CD4-positive, alpha-beta T cell (primary cell): ENCODE measurements at places on chromosomes 1 and 21.

GRCh38 chr1:214708321-214708955 is 105.4 kb downstream of the CENPF start:
- DNase-seq = no peak

DNA sequence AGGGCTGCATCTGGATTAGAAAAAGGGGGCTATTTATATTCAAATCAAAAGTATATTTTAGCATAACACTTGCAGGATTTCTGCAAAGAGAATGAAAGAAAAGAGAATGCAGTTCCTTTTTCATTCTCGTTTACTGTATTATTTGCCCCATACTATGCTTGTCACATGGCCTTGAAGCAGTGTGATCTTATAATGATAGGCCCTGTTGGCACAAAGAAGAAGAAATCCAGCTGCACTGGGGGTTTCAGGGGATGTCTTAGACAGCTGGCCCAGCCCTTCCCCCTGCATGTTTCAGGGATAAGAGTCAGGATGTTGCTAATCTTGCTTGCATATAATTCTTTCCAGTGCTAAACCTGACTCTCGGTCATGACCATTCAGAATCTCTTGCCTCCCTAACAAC is 369.5 kb downstream of the SEC16B start:
- no peak for DNase-seq

DNA sequence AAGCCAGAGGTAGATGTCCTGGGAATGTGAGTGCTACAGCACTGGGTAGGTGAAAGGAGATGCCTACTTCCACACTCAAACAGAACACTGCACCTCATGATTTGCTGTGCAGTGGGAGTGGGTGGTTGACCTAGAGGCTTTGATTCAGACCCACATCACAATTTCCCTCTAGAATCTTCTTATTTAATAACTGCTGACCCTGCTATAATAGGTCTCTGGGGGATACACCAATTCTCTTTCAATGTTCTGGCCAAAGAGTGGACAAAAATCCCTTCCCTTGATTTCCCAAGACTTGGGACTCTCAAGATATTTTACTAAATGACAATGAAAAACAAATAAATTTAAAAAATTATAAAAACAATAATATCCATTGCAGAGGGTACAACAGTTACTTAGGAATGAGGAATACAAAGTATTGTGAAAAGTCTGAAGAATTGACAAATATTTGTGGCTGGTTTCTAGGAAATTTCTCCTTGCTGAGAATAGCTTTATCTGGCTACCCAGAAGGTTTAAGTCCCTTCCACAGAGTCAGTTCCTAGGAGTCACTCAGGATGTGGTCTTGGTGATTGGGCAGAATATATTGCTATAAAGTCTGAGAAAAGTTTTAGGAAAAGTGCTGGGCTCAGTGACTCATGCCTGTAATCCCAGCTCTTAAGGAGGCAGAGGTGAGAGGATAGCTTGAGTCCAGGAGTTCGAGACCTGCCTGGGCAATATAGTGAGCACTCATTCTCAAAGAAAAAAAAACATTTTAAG is 2.4 kb upstream of the FCGR2A start:
- DNase-seq = no peak

GRCh38 chr1:241560849-241561187 is 28.6 kb downstream of the KMO start:
- DNase-seq = no peak

DNA sequence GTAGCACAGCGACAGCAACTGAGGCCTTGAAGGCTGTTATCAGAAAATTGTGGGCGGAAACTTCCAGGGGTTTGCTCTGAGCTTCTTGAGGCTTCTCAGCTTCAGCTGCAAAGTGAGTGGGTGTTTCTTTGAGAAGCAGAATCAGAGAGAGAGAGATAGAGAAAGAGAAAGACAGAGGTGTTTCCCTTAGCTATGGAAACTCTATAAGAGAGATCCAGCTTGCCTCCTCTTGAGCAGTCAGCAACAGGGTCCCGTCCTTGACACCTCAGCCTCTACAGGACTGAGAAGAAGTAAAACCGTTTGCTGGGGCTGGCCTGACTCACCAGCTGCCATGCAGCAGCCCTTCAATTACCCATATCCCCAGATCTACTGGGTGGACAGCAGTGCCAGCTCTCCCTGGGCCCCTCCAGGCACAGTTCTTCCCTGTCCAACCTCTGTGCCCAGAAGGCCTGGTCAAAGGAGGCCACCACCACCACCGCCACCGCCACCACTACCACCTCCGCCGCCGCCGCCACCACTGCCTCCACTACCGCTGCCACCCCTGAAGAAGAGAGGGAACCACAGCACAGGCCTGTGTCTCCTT is at the start of gene FASLG:
TSS of gene FASLG (plus strand) at position 233 of the 583 bp plus-strand sequence. CDS start at position 332, 99 bp downstream.
- DNase-seq = no peak

DNA sequence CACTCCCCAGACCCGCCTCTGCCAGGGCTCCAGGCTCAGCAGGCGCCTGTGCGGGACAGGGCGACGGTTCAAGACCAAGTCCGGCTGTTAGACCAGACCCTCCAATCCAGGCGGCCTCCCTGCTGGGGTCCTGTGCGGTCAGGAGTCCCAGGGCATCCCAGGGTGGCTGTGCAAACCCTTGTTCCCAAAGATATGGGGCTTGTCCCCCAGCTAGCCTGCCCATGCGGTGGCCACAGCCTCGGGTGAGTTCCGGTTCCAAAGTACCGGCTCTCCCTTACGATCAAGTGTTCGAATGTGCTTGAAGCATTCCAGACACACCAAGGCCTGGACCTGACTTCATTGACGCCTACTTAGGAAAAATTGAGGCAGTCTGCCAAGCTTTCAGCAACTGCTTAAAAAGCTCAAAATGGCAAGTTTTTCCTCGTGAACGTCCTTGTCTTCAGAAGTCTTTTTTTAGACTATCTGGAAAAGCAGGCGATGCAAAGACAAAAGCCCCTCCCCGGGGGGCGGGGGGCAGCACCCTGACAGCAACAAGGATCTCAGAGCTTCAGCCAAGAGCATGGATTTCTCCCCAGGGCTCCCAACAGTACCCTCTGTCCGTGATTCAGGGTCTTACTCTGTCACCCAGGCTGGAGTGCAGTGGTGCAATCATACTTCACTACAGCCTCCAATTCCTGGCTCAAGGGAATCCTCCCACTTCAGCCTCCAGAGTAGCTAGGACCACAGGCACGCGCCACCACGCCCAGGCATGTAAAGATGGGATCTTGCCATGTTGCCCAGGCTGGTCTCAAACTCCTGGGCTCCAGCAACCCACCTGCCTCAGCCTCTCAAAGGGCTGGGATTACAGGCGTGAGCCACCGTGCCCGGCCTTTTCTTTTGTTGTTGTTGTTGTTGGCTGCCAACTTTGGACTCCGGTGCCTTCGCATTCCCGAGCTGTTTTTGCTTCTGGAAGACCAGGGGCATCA is 2.3 kb downstream of the FAAP20 start:
- DNase-seq = no peak

- no peak for DNase-seq
Measured at GRCh38 chr21:24844671-24845070, 762.6 kb downstream of the MRPL39 start.

- no peak for DNase-seq
Measured at GRCh38 chr1:17829579-17829978, 74.4 kb downstream of the ACTL8 start.

DNA sequence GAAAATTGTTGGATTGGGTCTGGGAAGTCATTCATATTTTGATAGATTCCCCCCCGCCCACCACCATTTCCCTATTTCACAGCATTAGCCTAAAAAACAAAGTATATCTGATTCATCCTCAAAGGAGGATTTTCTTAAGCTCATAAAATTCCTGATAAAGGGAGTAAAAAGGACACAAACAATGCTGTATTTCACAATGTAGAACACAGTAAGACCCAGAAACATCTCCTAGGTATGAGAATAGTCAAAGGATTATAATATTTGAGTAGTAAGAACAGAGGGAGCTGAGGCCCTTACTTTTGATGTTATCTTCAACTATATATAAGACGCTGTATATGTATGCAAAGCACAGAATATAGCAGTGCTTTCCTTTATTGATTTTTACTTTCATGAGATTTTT is 225.3 kb downstream of the TGFB2 start:
- no peak for DNase-seq

DNA sequence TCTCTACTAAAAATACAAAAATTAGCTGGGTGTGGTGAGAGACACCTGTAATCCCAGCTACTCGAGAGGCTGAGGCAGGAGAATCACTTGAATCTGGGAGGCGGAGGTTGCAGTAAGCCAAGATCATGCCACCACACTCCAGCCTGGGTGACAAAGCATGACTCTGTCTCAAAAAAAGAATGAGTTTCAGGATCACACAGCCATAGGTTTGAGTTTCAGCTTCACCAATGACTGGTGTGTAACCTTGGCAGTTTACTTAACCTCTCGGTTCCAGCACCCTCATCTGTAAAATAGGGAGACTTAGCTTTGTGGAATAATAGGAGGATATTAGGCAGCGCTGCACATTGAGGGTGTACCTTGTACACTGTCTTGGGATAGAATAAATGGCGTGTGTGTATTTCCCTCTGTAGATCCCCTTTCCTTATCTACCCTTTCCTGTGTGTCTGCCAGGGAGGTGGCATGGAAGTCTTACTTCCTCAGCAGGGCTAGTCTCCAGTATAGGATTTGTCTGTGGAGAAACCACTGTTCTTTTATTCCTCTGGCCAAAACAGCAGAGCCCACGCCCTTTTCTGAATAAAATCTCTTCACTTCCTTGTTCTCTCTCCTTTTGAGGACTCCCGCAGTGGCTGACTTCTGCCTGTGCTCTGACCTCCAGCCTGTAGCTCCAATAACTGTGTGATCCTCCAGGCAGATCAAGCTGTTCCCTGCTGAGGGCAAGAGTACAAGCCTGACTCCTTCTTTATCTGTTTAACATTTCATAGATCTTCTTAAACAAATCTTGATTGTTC is 90.4 kb downstream of the HHAT start:
- no peak for DNase-seq

DNA sequence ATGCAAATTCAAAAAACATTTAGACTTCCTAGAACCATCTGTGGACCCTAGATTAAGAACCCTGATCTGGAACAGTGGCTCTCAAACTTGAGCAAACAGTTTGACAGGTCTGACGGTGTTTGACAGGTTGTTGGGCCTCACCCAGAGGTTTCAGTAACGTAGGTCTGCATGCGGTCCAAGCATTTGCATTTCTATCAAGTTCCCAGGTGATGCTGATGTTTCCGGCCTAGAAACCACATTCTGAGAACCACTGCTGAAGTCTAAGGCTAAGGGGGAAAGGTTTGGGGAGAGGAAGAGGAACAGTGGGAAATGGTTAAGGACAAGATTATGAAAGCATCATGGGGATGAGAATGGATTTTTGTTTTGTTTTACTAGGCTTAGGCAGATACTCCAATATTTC is 48.6 kb downstream of the MDM4 start:
- no peak for DNase-seq

GRCh38 chr1:6109688-6110087 is 64.0 kb downstream of the KCNAB2 start:
- no peak for DNase-seq

DNA sequence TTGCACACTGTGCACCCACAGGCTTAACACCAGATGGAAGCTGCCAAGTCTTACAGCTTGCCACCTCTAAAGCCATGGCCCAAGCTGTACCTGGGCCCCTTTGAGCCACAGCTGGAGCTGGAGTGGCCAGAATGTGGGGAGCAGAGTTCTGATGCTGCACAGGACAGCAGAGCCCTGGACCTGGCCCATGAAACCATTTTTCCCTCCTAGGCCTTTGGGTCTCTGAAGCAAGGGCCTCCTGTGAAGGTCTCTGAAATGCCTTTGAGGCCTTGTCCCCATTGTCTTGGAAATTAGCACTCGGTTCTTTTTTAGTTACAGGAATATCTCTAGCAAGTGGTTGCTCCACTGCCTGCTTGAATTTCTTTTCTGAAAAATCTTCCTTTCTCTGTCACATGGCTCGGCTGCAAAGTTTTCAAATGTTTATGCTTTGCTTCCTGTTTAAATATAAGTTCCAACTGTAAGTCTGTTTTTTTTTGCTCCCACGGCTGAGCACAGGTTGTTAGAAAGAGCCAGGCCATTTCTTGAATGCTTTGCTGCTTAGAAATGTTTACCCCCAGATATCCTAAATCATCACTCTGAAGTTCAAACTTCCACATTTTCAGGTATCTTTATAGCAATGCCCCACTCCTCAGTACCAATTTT is 156.8 kb upstream of the GORAB start:
- no peak for DNase-seq

DNA sequence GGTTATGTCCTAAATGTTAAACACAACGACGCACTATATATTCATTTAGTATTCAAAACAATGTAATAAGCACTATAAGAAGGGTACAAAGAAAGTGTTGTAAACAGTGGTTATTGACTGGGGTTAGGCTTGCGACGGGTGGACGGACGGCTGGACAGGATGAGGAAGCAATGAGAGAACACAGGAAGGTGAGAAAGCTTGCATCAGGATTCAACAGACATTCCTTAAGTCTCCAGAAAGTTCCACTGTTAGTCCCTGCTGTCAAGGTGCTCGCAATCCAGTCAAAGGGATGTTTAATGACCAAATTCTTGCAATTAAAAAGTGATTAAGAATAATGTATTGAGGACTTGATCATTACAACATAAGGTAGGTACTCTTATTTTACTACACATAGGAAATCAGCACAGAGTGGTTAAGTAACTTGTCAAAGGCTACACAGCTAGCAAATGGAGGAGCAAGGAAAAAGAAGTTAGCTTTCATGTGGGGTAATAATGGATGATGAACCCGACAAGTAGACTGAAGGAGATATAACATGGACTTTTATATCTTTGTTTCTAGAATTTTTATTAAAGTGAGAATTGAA is 994 bp upstream of the ACBD6 start:
- DNase-seq = no peak

GRCh38 chr1:230745071-230745470 is 2.1 kb upstream of the CAPN9 start:
- DNase-seq = no peak

- DNase-seq = no peak
Measured at GRCh38 chr1:88916883-88917282, 25.5 kb upstream of the GTF2B start.

DNA sequence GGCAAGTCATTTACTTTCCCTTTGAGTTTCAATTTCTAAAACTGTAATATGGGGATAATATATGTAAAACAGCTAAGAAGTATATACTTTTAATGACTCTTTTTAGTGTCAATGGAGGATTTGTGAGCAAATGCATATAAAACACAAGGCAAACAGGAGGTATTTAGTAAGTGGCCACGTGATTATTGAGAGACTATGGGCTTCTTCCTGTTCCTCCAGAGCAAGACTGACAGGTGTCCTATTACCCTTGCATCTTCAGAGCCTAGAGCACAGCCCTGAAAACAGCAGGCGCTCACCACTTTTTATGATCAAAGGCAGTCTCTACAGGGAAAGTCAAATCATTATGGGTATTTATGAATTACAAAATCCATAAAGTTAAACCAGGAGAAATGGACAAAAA is 941 bp upstream of the ROR1 start:
- no peak for DNase-seq

DNA sequence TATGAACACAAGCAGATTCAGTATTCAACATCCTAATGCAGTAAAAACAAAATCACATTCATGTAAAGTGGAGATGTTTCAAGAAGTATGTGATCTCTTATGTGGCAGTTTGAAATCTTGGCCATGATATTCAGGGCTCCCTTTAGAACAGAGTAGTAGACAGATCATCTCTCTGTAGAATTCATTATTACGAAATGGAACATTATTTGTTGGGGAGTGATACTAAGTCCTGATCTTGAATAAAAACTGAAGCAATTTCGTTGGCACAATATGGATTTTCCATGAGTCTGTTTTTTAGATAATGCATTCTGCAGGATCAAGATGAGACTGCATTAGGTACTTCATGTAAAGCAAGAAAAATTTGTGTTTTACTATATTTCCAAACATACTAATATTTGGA is 264.4 kb upstream of the NRIP1 start:
- no peak for DNase-seq

GRCh38 chr21:36792505-36792967 is 93.6 kb downstream of the SIM2 start:
- no peak for DNase-seq
